ENCODE measurements at places on chromosomes 5 and 9.

- DNase-seq = no peak
These were observed 647.8 kb downstream of the TAF11L14 start for GRCh38 chr5:18281947-18282581.

DNA sequence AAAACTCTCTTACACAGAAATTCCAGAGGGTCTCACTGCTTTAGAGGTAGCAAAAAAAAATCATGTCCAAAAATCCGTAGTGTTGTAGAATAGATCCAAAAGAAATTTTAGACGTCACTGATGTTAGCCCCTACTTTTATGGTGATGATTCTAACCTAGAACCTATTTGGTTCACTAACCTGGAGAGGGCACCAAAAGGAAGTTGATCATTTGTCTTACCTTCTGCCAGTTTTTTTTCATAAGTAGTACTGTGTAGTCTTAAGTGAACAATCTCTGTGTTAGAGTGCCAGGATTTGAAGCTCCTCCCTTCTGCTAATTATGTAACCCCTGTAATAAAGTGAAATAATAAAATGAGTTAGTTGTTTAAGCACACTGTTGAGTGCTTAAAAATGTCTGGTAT lies 215.2 kb downstream of the SMARCA2 start:
- no peak for DNase-seq

GRCh38 chr9:4739587-4740387 lies 1.2 kb downstream of the AK3 start:
- no peak for DNase-seq

GRCh38 chr5:112895682-112896081 lies 26.3 kb downstream of the REEP5 start:
- DNase-seq = no peak

DNA sequence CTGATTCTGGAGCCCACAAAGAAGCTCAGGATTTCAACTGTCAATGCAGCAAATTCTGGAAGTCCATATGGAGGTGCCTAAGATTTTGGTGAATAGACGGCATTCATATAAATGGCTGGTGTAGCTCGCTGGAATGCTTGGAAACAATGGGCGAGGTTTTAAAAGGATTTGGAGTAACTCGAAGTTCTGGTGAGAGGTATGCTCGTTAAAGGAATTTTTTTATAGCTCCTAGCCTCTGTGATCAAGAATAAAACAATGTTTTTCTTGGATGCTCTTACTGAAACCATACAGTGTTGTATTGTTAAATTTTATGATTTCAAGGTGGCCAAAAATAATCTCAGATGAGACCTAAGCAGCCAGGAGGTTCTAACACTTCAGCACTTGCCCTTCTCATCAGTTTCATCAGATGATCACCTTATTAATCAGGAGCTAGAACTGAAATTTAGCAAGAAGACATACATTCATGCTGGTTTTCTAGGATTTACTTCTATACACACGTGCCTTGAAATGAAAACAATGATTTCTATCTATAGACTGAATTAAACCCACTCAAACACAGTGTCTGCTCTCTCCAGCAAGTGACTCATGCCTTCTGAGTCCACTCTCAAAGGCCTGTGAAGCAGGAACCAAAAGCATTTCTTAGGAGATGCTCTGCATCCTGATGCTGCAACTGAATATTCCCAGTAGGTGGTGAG lies 79.2 kb downstream of the OTULIN start:
- DNase-seq = no peak

- DNase-seq = peak; percentile 62
These were observed 58.1 kb downstream of the RFX3 start for GRCh38 chr9:3467593-3468219.

- DNase-seq = no peak
These were observed 29.8 kb upstream of the VCAN start for GRCh38 chr5:83441747-83442146.

GRCh38 chr9:31153250-31153840 lies 1231.1 kb upstream of the ACO1 start:
- no peak for DNase-seq

DNA sequence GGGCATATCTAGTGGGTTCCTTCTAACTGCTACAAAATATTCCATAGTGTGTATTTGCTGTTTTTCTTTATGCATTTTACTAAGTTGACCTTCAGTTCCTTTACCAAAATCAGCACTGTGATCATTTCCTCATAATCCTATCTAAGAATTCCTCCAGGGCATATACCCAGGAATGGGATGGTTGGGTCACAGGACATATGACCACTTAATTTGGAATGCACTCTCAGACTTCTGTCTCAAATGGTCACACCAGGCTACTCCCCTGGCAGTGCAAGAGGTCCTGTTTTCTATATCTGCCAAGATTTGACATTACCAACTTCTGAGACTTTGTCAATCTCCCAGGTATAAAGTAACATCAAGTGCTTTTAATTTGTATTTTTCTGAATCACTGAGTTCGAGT lies 63.9 kb downstream of the ADAMTS12 start:
- DNase-seq = no peak

- DNase-seq = no peak
These were observed 20.0 kb upstream of the CREBRF start for GRCh38 chr5:173035904-173036707.

DNA sequence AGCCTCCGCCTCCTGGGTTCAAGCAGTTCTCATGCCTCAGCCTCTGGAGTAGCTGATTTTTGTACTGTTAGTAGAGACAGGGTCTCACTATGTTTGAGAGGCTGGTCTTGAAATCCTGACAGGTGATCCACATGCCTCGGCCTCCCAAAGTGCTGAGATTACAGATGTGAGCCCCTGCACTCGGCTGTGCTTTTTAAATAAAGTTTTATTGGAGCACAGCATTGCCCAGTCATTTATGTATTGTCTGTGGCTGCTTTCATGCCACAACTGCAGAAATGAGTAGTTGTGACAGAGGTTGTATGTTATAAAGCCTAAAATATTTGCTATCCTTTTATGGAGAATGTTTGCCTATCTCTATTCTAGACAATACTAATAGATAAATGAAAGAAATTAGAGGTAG lies 169.2 kb downstream of the AOPEP start:
- no peak for DNase-seq

- DNase-seq = peak; percentile 23
These were observed 25.5 kb downstream of the PITX1 start for GRCh38 chr5:135008556-135008955.

GRCh38 chr9:77449240-77450084 lies 198.7 kb downstream of the GNA14 start:
- no peak for DNase-seq

DNA sequence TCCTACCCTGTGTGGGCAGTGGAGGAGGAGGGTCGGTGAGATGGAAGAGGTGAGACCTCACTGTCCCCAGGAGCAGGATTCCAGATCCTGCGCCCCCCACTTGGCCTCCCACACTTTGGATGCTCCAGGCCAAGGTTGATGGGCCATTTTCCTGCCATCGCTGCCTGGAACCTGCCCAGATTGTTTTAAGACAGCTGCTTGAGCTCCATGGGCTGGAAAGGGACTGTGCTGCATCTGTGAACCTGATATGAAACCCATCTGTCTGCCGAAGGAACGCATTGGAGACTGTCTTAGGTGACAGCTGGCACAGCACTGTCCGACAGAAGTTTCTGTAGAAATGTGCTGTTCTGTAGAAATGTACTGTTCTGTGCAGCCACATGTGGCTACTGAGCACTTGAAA lies 72.7 kb upstream of the SLC25A48 start:
- DNase-seq = no peak

DNA sequence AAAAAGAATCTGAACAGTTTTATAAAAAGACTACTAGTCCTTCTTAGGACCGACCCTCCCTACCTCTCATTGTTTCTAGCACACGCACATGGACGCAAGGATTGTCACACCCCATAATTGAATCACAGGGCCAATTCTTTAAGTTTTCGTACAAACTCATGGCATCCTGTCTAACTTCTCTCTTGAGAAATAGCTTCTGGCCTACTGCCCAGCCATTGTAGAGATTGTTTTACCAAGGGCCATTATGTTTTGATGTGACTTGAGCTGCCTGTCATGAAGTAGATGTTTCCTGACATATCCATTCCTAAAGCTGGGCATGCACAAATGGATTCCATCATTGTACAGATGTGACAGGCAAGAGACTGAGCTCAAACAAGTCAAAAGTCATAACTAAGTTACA lies 1672.1 kb upstream of the C9orf72 start:
- DNase-seq = no peak

DNA sequence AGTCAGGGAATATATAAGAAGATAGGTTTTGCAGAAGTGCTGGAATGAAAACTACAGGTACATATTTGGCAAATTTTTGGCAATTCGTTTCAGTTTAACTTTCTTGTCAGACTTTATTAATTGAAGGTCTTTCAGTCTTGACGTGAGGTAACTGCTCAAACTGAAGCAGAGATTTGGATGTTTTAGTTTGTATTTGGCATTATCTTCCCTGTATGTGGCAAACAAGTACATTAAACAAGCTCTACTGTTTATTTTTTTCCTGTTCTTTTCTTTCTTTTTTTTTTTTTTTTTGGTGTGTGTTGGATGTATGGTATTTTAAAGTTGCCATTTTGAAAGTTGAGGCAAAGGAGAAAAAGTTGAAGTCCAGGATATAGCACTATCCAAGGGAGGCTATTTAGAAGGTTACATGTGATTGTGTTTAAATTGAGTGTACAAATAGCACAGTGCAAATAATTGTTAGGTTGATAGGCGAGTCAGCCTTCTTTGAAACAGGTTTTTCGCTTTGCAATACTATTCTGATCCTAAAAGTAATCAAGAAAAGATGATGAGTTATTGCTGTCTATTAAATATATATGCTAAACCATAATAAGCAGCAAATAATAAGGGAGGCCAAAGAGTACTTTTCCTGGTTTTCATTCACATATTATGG lies 2.2 kb downstream of the PBX3 start:
- no peak for DNase-seq

DNA sequence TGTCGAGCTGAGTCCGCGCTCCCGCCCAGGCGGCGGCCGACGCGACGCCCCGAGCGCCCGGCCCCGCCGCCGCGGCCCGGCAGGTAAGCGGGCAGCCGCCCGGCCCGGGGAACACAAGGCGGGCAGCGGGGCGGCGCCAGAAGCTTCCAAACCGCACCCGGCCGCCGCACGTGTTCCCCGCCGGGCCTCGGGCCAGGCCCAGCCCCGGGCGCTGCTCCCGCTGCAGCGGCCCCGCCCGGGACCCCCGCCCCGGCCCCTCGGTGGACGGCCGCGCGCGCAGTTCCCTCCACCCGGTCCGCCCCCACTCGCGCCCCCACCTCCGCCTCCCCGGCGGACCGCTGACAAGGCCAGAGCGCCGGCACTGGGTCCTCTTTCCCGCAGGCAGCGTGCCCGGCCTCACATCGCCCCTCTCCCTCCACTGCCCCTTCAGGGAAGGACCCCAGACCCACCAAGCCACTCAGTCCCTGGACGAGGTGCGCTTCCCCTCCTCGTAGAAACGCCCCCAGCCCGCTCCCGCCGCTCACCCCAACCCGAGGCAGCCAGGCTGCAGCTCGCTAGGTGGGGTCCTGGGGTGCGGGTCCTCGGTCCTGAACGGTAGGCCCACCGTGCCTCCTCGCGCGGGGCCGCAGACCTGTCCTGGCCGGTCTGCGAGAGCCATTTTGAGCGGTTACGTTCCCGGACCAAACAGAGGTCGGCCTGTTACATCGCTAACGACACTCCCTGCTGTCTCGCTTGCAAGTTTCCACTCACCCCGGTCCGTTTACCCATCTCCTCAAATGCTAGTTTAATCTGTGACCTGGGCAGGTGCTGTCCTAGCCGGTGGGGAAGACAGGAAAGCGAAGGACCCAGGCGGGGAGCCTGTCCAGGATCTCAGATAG lies 475 bp downstream of the WDR5 start:
- DNase-seq = no peak

GRCh38 chr5:15013654-15014463 lies 142.3 kb upstream of the ANKH start:
- DNase-seq = no peak

DNA sequence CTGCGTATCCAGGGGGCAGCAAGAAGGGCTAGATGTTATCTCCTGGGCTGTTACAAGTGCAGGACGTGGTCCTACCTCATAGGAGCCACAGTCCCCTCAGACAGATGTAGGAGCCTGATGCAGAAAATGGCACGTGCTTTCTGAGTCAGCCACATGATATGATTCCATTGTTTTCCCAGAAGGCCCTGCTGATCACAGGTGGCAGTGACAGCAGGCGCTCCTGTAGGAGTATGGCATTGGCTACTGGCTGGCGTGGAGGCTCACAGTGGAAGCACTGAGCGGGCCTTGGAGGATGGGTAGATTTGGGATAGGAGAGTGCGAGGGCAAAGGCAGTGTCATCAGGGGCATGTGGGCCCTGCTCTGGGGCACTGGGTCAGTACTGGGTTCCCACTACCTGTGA lies 21.9 kb downstream of the USP20 start:
- no peak for DNase-seq

DNA sequence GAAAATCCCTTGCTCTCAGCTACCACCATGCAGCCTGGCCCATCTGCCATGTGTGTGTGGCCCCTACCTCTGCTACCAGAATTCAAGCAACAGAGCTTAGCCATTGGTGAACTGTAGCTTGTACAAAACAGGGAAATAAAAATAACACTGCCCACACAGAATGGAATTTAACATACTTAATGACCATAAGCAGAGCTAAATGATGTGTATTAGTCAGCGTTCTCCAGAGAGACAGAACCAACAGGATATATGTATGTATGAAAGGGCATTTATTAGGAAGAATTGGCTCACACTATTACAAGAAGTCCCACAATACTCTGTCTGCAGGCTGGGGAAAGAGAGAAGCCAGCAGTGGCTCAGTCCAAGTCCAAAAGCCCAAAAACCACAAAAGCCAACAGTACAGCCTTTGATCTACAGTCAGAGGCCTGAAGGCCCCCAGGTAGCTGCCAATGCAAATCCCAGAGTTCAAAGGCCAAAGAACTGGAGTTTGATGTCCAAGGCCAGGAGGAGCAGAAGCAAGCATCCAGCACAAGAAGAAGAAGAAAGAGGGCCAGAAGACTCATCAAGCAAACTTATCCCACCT lies 318.8 kb downstream of the DNAH5 start:
- DNase-seq = no peak

DNA sequence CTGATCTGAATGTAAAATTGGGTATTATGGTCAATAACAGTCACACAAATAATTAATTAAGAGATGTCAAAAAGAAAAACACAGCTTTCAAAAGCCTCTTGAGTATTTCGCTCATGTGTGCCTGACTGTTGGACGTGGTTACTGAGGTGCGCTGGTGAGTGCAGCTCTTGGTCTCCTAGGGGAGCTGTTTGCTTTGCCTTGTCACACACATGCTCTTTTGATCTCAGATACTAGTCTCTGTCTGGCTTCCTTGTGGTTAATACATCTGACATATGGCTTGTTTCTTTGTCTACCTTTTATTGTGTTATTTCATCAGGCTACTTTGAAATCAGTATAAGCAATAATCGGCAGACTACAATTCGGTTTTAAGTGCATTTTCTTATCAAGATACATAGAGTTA lies 51.5 kb downstream of the PCSK1 start:
- no peak for DNase-seq

GRCh38 chr5:107431536-107431935 lies 239.2 kb downstream of the EFNA5 start:
- DNase-seq = no peak

- DNase-seq = no peak
These were observed 1.9 kb downstream of the NPDC1 start for GRCh38 chr9:137044037-137044436.

- no peak for DNase-seq
These were observed 24.4 kb downstream of the TARS1 start for GRCh38 chr5:33465120-33465519.

All from CD8-positive, alpha-beta T cell (primary cell).